Activated CD8-positive, alpha-beta memory T cell treated with anti-CD3 and anti-CD28 coated beads for 1 hour (primary cell): ENCODE measurements at places on chromosomes 5 and 9.

DNA sequence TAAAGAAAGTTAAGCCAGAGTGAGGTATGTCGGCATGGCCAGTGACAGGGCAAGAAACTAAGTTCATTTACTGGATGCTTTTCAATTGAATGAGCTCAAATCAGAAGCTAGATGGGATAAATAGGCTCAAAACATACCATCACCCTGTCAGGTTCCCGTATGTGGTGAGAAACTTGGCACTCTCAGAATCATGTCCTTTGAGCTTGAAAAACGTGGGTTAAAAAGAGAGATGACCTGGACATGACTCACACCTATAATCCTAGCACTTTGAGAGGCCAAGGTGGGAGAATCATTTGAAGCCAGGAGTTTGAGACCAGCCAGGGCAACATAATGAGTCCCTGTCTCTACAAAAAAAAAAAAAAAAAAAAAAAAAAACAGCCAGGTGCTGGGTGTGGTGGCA is 121.7 kb upstream of the RGMB start:
- DNase-seq = no peak

DNA sequence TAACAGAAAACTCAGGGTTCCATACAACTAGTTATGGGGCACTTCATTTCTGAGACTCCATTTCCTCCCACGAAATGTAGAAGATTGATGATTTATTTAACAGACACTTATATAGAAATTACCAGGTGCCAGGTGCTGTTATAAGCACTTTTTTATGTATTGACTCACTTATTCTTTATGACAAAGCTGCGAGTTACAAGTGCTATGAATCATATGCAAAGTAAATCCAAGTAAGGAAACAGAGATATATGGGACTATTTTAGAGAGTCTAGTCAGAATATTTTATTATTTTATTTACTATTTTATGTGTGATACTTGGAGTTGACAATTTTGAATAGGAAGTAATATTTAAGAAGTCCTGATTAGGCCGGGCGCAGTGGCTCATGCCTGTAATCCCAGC is 822.8 kb upstream of the C9orf72 start:
- no peak for DNase-seq

DNA sequence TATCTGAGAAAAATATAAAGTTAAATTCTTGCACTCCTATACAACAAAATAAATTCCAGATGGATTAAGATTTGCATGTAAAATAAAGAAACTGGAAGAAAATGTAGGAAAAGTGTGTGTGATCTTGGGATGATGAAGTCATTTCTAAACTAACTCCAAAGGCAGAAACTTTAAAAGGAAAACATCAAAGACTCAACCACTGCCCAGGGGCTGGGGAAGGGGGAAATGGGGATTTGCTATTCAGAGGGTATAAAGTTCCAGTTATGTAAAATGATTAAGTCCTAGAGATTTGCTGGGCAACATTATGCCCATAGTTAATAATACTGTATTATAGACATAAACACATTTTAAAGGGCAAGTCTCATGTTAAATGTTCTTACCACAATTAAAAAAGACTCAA is 254.5 kb downstream of the DEPDC1B start:
- DNase-seq = no peak

DNA sequence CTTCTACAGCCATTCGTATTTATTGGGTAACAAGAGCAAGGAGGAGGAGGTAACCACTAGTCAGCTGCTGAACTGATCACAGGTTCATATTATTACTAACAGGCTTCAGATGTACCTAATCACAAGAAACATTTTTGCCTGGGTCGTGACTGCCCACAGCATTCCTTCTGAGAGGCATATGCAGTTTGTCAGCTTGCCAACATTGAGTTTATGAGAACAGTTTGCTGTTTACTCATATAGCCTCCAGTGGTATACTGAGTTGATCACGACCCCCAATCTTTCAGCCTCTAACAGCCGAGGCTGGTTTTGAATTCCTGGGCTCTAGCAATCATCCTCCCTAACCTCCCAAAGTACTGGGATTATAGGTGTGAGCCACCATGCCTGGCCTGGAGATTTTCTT is 693.6 kb downstream of the TLE1 start:
- no peak for DNase-seq

- DNase-seq = no peak
Measured at GRCh38 chr5:111016801-111017200, 54.7 kb upstream of the TSLP start.
